ENCODE measurements at places on chromosomes 11 and 22.

- no peak for DNase-seq
These were observed 35.7 kb upstream of the LRRC10B start for GRCh38 chr11:61472868-61473267.

GRCh38 chr11:81497202-81497804, 1236.4 kb downstream of the FAM181B start:
- DNase-seq, result no peak

GRCh38 chr11:16474659-16475058, 118.3 kb upstream of the SOX6 start:
- no peak for DNase-seq

DNA sequence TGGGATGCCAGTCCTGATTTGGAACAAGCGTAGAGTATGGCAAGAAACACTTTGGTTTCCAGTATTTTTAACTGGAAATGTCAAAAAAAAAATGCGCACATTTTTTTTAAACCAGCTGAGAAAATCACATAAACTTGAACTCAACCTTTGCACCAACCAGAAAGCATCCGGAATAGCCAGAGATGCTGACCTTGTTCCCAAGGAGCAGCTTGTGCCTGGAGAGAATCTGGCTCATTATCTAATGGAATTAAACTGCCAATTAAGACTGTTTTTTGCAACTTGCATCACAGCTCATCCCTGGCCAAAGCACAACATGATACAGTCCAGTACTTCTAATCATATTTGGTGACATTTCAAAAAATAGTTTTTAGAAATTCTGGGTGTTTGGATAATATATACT, 8.4 kb upstream of the ETS1 start:
- DNase-seq, result no peak

- no peak for DNase-seq
These were observed 58.7 kb upstream of the NCAM1 start for GRCh38 chr11:112902361-112903011.

- DNase-seq, result no peak
These were observed 5.3 kb upstream of the AKIP1 start for GRCh38 chr11:8905528-8906165.

DNA sequence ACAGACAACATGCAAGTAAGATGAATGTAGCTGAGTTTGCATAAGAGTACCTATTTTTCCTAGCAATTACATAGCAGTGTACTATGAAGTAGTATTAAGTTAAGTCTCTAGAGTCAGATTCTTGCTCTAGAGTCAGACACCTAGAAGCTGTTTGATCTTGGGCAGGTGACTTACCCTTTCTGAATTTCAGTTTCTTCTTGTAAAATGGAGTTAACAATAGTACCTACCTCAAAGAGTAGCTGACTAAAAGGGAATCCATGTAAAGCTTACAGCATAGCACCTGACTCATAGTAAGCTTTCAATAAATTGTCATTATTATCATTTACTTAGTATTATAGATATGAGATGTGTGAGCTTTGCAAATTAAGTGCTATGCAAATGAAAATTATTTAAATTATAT, 47.8 kb upstream of the PTPRJ start:
- DNase-seq, result no peak

DNA sequence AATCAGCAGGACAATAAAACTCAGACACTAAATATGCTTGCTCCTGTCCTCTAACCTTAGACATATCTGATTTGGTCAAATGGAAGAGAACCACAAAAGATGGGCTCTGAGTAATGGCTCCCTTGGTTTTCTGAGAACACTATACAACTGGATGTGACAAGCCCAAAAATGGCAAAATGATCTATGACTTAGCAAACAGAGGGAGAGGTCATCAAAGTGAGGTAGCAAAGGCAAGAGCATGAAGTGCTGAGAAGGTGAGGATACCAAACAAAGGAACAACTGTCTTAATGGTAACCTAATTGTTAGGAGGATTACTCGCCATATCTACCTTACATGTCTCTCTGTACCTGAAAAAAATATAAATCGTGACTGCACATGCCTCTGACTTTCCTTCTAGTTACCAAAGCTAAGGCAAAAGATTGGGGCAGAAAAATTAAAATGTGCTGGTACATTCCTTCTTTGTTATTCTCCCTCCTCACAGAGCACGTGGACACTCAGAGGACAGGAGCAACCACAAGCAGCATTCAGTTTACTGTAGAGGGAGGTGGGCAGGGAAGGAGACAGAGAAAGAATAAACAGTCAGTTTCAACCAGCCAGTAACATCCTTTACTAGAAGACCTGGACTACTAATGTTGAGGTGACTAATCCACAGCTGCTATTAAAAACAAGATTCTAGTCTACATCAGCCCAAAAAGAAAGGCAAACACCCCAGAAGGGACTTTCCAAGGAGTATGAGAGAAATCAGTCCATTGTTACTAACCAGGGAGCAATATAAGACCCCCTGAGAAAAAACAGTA, 88.8 kb downstream of the AMBRA1 start:
- DNase-seq, result no peak

DNA sequence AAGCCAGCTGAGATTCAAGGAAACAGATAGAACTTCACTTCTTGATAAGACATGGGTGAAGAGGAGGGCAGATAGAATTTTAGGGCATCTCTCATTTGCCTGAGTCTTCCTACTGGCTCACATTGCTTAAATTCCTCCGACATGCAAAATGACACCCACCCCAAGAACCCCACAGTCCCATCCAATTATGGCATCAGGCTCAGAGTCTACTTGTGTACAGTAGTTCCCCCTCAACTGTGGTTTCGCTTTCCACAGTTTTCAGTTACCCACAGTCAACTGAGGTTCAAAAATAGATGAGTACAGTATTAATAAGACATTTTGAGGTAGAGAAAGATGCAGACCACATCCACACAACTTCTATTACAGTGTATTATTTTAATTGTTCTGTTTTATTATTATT, 99.8 kb downstream of the TTC17 start:
- no peak for DNase-seq

GRCh38 chr11:114057147-114057546, 2.4 kb upstream of the ZBTB16 start:
- no peak for DNase-seq

- DNase-seq, result no peak
These were observed 44.1 kb upstream of the SEZ6L start for GRCh38 chr22:26124991-26125725.

DNA sequence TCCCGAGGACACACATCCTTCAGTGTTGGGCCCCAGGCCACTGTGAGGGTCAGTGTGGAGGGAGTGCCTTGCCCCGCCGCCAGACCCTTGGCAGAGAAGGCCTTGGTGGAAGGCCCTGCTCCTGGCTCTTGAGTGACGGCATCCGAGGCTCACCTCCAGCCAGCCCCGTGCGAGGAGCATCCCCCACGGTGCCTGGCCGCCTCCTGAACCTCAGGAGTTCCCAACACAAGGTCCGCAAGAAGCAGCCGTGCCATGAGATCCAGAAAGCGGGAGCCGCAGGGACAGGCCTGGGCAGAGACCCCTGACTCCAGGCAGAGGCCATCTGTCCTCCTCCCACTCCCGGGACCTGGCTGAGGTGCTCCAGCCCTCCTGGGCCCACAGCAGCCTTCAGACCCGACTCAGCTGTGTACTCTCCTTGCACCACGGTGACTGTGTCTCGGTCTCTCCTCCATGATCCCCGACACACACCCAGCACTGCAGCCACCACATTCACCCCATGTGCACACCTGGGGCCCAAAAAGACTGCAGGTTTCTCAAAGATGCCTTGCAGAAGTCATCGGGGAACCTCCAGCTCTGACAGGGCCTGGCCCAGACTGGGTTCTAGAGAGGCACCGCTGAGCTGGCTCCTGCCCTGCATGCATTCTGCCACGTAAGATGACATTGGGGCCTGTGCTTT, 870.2 kb downstream of the BRD1 start:
- peak; percentile 43 for DNase-seq

GRCh38 chr22:45638197-45638596, 33.4 kb upstream of the ATXN10 start:
- DNase-seq, result no peak

- no peak for DNase-seq
These were observed 30.5 kb downstream of the CHKA start for GRCh38 chr11:68090706-68091105.

- no peak for DNase-seq
These were observed 1.0 kb downstream of the SFI1 start for GRCh38 chr22:31497148-31497938.

- DNase-seq, result no peak
These were observed 26.7 kb downstream of the ANKRD42 start for GRCh38 chr11:83220260-83220659.

- DNase-seq, result no peak
These were observed 638 bp upstream of the PISD start for GRCh38 chr22:31662668-31663037.

DNA sequence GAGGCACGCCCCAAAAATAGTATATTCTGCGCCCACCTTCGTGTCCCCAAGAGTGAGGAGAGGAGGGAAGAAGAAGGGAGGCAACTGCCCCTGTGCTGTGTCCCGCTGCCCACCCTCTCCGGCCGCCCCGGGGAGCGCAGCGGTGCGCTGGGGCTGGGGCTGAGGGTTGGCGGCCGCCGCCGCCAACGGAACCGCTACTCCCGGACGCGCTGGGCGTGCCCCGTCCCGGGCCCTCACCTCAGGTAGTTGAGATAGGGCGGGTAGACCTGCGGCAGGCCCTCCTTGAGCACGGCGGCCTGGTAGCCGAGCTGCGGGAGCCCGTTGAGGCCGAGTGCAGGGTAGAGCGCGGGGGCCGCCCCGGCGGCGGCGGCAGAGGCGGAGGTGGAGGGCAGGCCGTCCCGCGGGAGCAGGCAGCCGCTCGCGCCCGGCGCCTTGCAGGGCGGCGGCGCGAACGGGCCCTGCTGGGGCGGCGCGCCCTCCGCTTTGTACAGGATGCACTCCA, 2.4 kb downstream of the PGR start:
- DNase-seq, result no peak

DNA sequence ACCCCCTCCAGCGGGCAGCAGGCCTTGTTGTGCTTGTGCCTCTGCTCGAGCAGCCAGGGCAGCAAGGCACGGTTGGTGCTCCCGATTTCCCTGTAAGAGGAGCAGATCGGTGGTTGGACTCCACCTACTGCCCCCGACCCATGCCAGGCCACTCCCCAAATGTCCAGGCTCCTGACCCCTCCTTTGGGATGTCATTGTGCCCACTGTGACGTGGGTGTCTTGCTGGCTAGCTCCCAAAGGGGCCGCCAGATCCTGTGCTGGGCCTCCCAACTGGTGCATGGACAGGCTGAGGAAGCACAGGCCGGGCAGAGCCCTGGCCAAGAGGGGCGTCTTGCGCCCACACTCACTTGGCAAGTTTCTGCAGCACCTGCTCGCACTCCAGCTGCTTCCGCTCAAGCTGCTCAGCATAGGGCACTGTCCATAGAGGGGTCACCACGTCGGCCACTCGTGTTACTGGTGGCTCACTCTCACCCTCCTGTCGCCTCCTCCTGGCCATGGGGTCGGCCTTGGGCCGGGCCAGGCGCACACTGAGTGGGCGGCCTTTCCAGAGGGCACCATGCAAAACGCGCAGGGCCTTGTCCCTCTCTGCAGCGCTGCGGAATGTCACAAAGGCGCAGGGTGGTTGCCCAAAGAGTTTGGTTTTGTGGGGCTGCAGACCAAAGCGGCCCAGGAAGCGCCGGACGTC, at the start of gene RANBP1:
Gene RANBP1 (plus strand): TSS at position 414 of the 685 bp plus-strand sequence. CDS start 81 bp downstream, at position 495.
- DNase-seq, result no peak

DNA sequence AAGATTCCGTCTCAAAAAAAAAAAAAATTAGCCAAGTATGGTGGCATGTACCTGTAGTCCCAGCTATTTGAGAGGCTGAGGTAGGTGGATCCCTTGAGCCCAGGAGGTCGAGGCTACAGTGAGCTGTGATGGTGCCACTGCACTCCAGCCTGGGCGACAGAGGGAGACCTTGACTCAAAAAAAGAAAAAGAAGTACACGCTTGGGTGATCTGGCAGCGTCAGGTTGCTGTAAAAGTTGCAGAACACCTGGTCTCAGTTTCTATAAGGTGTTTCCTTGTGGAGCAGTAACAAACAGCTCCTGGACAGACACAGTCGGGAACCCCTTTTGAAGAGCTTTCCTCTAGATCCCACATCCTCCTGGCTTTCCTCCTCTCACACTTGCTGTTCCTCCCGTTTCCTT, 45.8 kb downstream of the SCGB1A1 start:
- no peak for DNase-seq

- DNase-seq, result peak; percentile 44
These were observed 337.6 kb downstream of the TBC1D22A start for GRCh38 chr22:47100019-47100418.

DNA sequence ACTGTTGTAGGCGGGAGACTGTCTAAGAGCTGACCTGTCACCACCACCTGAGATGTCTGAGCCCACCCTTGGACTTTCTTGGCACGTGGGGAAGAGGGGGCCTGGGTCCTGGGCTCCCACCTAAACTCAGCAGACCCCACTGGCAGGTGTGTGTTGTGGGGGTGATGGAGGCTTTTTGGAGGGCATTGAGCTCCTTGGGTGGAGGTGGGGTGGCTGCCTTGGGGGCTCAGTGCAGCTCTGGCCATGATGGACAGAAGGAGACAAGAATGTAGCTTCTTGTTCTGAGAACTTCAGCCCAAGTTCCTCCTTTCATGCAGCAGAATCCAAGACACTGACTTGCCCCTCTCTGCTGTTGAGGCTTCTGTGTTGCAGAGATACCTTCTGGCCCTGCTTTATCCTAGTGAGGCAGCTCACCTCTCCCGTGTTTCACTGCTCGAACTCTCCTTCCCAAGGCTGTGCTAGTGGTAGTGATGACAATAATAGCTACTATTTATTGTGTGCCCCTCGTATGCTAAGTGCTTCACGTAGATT, 116.6 kb upstream of the OR4B1 start:
- DNase-seq, result no peak

- no peak for DNase-seq
These were observed 5.1 kb downstream of the MYEOV start for GRCh38 chr11:69299023-69299461.

- DNase-seq, result peak; percentile 76
These were observed at the start of gene PRRG4 for GRCh38 chr11:32829680-32830412. Gene PRRG4, plus strand, starts transcription at chr11:32829927. Its CDS starts 603 bp downstream, at chr11:32830530.

- peak; percentile 81 for DNase-seq
These were observed 2.8 kb upstream of the LZTR1 start for GRCh38 chr22:20979243-20979809.

DNA sequence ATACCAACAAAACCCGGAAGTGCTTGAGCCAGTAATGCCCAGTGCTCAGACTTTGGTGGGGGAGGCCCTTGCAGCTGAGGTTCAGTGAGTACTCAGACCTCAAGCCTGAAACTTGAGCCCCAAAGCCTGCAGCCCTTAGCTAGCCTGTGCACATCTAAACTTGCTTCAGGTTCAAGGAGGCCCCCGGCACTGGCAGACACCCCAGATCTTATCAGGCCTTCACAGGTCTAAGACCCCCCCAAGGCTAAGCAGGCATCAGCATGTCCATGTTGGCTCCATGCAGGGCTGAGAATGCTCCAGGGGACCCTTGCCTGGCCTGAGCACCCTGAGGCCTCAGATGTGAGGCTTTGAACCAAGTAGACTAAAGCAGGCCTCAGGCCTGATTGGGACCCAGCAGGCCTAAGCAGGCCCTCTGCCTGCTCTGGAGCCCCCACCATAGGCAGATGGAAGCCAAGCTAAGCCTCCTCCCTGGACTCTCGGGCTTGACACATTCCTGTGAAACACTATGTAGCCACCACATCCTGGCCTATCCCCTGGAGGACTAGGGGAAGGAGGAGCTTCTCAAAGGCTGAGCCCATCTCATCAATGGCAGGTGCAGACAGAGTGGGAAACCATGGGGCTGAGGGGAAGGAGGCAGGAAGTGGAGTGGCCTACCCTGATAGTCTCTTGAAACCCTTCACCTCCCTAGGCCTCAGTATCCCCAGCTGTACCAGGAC, 1.2 kb upstream of the CASTOR1 start:
- no peak for DNase-seq
